ENCODE measurements at places on chromosomes 7 and 10. TPM values are rescaled to one million over a fixed set of nuclear protein-coding genes. Genes with fewer than 3 reads are reported as not detected.
A peak's percentile ranks its signal among the peaks of the same experiment; 100 is the strongest.

GRCh38 chr7:96707901-96708774 lies 1.5 kb downstream of the SEM1 start:
- no peaks in the 10 kb centered on the region for H3K27me3 ChIP-seq
- no peak overlapping the region for H3K27ac ChIP-seq
- H3K36me3 ChIP-seq: peaks cover 3% of the 10 kb centered on the region
- H3K4me1 ChIP-seq: peaks cover 10% of the 10 kb centered on the region

DNA sequence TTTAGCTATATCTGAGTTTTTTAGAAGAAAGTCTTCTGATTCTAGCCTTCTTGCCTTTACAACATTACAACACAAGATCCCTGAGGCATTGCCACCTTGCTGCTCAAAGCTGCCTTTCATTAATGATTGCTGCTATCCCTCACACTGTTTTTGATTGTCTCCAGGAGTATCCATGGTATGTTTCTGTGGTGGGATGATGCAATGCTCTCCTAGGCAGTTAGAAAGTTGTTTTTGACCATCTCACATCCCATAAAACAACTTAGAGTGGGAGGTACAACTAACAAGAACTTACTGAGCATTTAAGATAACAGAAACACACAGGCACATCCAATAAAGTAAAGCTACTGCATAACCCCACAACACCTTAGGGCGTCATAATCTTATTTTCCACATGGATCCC lies 1156.0 kb upstream of the LRRTM3 start:
- H3K4me1 ChIP-seq: no peaks in the 10 kb centered on the region
- no peak overlapping the region for H3K27ac ChIP-seq
- H3K27me3 ChIP-seq: no peaks in the 10 kb centered on the region

DNA sequence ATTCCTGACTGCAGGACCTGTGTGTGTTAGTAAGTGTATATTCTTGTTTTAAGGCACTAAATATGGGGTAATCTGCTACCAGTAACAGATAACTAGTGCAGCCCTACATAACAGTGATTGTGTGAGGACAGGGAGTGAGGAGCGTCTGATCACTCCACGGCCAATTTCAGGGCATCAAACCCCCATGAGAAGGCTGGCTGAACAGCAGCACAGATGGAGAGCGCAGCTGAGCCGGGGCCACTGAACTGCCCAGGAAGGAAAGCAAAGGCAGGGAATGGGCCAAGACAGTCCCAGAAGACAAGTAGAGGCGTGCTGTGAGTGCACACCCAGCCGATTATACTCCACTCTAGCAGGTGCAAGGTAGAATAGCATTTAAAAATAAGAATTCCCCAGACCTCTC lies 157.1 kb upstream of the CHST15 start:
- H3K27me3 ChIP-seq: no peaks in the 10 kb centered on the region
- no peaks in the 10 kb centered on the region for H3K4me1 ChIP-seq
- H3K36me3 ChIP-seq: no peaks in the 10 kb centered on the region
- no peak for DNase-seq

GRCh38 chr10:25934621-25935139 lies 651 bp downstream of the MYO3A start:
- H3K4me1 ChIP-seq: peaks cover 5% of the 10 kb centered on the region
- DNase-seq: no peak
- peak overlapping the region; percentile 58 for H3K4me3 ChIP-seq
- no peaks in the 10 kb centered on the region for H3K27me3 ChIP-seq
- H3K27ac ChIP-seq: no peak overlapping the region
- no peaks in the 10 kb centered on the region for H3K36me3 ChIP-seq

GRCh38 chr7:77837275-77837674 lies 38.7 kb downstream of the PHTF2 start:
- no peaks in the 10 kb centered on the region for H3K27me3 ChIP-seq
- H3K27ac ChIP-seq: no peak overlapping the region
- H3K4me1 ChIP-seq: no peaks in the 10 kb centered on the region
- H3K4me3 ChIP-seq: no peak overlapping the region

DNA sequence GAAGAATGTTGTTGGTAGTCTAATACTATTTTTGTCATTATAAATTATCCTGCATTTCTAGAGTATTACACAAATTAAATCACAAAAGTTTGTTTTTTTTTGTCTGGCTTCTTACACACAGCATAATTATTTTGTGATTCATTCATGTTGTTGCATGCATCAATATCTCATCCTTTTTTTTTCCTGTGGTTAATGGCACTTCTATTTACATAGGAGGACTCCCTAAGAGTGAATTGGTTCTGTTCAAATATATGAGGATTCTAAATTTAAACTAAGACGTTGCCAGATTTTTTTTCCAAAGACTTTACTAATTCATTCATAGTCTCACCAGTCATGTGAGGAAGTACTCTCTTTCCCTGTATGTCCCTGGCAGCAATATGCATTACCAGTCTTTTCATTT lies 303.3 kb downstream of the GPR37 start:
- no peaks in the 10 kb centered on the region for H3K4me1 ChIP-seq
- H3K36me3 ChIP-seq: no peaks in the 10 kb centered on the region
- no peaks in the 10 kb centered on the region for H3K27me3 ChIP-seq
- no peak overlapping the region for H3K27ac ChIP-seq
- H3K4me3 ChIP-seq: no peak overlapping the region

DNA sequence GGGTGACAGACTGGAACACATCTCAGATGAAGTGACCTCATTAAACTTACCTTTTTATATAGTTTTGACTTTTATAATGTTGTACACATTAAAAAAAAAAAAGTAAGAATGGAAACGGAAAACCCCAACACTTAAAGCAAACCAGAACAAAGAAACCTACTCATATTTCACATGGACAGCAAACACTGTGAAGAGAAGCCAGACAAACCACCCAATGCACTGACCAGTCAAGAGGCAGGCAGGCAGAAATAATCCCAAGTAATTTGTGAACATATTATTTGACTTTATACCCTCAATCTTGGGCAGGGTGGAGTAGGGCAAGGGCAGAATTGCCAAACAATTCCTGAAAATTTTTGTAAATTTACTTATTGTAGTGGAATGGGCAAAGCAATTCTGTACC lies 39.8 kb downstream of the WAPL start:
- H3K4me1 ChIP-seq: no peaks in the 10 kb centered on the region
- no peak for DNase-seq

- H3K36me3 ChIP-seq: peaks cover 5% of the 10 kb centered on the region
- no peak for DNase-seq
These were observed 70.7 kb downstream of the VOPP1 start for GRCh38 chr7:55501611-55502010.

DNA sequence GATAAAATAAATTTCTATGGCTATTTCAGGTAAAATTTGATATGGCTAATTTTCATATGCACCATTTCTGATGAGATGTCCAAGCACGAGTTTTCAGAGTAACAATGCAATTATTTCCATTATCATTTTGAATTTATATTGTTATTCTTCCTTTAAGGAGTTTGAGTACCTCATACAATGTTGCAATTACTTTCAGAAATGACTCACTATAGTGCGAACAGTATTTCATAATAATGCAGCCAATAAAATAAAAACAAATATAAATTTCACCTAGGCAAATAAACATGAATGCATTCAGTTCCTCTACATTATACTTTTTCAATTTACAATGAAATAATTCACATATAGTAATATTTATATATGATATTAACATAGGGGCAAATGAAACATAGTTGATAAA lies 78.8 kb upstream of the LRRN3 start:
- H3K36me3 ChIP-seq: no peaks in the 10 kb centered on the region

DNA sequence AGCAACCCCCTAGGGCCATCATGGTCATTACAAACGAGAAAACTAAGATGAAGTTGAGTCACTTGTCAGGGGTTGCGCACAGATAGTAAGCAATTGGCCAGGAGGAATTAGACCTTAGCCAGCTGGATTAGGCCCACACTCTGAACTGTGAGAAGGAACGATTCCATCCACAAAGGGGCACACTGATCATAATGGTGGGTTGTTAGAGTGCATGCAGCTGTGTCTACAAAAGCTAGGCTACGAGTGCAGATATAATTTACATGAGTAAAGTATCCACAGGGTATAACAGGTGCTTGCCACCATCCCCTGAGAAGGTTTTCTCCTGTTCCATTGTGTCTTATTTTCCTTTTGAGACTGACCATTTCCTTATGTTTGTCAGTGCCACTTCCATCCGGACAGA lies 16.6 kb upstream of the FAM170B start:
- H3K27me3 ChIP-seq: no peaks in the 10 kb centered on the region
- no peaks in the 10 kb centered on the region for H3K4me1 ChIP-seq
- H3K27ac ChIP-seq: no peak overlapping the region
- H3K4me3 ChIP-seq: no peak overlapping the region
- no peaks in the 10 kb centered on the region for H3K36me3 ChIP-seq

GRCh38 chr10:7029672-7030071 lies 381.2 kb downstream of the SFMBT2 start:
- no peaks in the 10 kb centered on the region for H3K4me1 ChIP-seq
- DNase-seq: no peak
- no peaks in the 10 kb centered on the region for H3K27me3 ChIP-seq

- H3K27ac ChIP-seq: no peak overlapping the region
- H3K36me3 ChIP-seq: no peaks in the 10 kb centered on the region
- no peak overlapping the region for H3K4me3 ChIP-seq
- no peaks in the 10 kb centered on the region for H3K4me1 ChIP-seq
These were observed 85.4 kb upstream of the CHCHD3 start for GRCh38 chr7:133167300-133167699.

DNA sequence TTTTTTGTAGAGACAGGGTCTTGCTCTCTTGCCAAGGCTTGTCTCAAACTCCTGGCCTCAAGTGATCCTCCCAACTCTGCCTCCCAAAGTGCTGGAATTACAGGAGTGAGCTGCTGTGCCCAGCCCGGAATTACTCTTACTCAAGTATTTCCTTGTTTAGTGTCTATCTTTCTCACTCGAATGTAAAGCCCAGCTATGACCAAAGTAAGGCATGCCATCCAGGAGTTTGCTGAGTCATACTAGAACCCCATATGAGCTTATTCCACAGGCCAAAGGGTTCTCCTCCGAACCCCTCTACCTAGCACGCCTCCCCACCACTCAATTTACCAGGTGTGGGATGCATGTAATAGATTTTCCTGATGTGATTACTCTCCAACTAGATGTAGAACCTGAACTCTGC lies 166.6 kb upstream of the AUTS2 start:
- H3K27me3 ChIP-seq: peaks cover 9% of the 10 kb centered on the region
- H3K36me3 ChIP-seq: no peaks in the 10 kb centered on the region
- no peak for DNase-seq
- peaks cover 3% of the 10 kb centered on the region for H3K4me1 ChIP-seq

DNA sequence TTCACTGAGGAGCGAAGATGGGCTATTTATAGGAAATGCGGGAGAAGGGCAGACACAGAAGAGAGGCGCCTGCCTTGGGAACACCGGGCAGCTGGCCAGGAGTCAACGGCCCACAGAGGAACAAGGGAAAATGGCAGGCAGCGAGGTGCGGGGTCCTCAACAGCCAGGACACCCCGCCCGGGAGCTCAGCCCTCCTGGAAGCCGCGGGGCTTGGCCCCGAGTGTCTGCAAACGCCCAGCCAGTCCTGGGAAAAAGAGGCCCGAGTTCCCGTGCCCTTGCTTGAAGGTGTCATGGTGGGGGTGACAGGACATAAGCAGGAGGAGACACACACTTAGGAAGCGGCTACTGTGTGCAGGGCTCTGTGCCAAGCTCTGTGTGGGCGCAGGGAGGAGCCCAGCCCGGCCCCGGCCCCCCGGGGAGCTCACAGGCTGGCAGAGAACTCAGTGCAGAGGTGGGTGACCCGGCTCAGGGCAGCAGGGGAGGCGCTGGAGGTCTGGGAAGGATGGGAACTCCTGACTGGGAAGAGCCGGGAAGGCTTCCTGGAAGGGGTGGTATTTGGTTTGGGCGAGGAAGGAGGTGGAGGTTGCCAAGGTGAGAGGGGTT lies 79.9 kb downstream of the ELFN1 start:
- H3K36me3 ChIP-seq: no peaks in the 10 kb centered on the region
- no peak overlapping the region for H3K4me3 ChIP-seq
- no peaks in the 10 kb centered on the region for H3K27me3 ChIP-seq

- H3K4me3 ChIP-seq: no peak overlapping the region
- no peaks in the 10 kb centered on the region for H3K4me1 ChIP-seq
- H3K27ac ChIP-seq: no peak overlapping the region
- no peaks in the 10 kb centered on the region for H3K36me3 ChIP-seq
These were observed 81.0 kb downstream of the KIAA1549 start for GRCh38 chr7:138900035-138900828.

- H3K27ac ChIP-seq: no peak overlapping the region
- H3K36me3 ChIP-seq: no peaks in the 10 kb centered on the region
- DNase-seq: no peak
- H3K4me1 ChIP-seq: no peaks in the 10 kb centered on the region
- H3K27me3 ChIP-seq: no peaks in the 10 kb centered on the region
These were observed 2.4 kb upstream of the ADARB2 start for GRCh38 chr10:1739751-1740150.

DNA sequence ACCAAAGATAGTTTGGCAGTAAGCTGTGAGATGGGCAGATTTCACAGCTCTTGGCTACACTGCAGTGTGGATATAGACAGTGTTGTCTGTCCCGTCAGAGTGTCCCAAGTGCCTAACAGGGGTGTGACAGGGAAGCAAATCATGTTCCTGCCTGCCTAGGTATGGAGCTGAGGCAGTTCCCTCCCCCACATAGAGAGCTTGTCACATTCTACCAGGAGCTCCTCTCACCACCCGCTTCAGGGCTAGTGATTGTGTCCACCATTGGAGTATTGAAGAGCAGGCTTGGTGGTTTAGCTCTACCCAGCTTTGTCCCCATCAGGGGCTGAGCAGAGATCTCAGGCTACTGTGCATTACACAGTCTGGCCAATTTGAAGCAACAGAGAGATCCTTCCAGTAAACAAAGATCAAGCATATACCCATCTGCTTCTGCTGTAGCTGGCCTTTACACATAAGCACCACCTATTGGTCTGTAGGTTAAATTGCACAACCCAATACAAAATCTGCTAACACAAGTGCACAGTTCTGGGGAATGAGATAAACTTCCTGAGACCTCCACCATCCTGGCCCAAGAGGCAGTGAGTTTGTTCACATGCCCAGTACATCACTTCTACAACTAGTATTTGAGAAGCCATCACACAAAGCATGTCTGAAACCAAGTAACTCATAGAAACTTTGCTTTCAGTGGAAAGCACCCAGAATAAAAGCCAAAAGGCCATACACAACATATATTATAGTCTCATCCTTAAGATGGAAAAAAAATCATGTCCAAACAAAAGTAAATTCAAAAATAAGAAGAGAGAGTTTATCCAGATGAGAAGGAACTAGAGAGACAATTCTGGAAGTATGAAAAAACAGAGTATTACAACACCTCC lies 67.3 kb downstream of the GLCCI1 start:
- no peak overlapping the region for H3K4me3 ChIP-seq
- H3K27ac ChIP-seq: no peak overlapping the region
- H3K36me3 ChIP-seq: no peaks in the 10 kb centered on the region
- no peak for DNase-seq

The POU6F2 gene
- total RNA-seq: not detected

The LEP gene
- not detected for total RNA-seq

The NPSR1 gene
- not detected for total RNA-seq

The PON1 gene
- not detected for total RNA-seq

The PDE6C gene
- not detected for total RNA-seq

The FBXO24 gene
- total RNA-seq: not detected

The CDNF gene
- not detected for total RNA-seq

The SFTPA1 gene
- not detected for total RNA-seq

The TMEM130 gene
- 33.6 TPM for total RNA-seq

The TMEM236 gene
- total RNA-seq: not detected

The POMZP3 gene
- 9.8 TPM for total RNA-seq

The SPOCK2 gene
- total RNA-seq: 9.7 TPM

All from ascending aorta (tissue), 2 donors.